Kidney (tissue), 22 donors: ENCODE measurements at places on chromosomes 7 and 10.

- DNase-seq, result no peak
Measured at GRCh38 chr7:1432411-1433082, 26.7 kb downstream of the MICALL2 start.

DNA sequence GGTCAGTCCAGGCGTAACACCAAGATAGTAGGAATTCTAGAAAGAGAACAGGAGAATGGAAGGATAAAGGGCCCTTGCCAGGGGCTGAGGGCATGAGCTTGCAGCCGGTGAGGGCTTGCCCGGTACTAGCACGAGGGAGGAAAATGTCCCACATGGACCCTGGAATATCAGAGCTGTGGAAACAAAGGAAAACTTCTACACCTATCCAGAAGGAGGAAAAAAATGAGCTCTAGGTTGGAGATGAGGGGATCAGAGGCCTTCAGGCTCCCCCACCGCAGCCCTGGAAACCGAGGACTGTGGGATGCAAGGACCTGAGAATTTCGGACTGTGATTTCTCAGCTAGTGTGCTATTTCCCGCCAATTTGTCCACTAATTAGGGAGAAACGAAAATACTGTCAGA lies 22.1 kb downstream of the RAMP3 start:
- DNase-seq, result no peak

- no peak for DNase-seq
Measured at GRCh38 chr7:138325434-138325833, 134.6 kb upstream of the TRIM24 start.

GRCh38 chr7:151252961-151253711 lies 4.6 kb upstream of the SMARCD3 start:
- peak; percentile 44 for DNase-seq

GRCh38 chr7:124162667-124163066 lies 129.8 kb upstream of the TMEM229A start:
- DNase-seq, result no peak

DNA sequence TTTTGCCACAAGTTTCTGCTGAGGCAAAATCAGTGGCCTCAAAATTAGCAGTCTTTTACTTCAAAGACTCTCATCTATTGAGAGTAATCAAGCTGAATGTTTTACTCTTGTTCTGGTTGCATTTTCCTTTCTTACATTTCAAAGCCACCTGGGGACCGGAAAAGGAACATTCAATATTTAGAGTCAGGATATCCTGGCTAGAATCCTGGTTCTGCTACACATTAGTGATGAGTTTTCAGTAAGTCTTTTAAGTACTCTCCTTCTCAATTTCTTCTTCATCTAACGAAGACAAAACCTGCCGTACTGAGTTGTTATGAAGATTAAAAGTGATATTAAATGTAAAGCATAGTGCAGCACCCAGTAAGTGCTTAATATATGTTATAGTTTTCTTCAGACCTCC lies 52.5 kb downstream of the LAMB4 start:
- DNase-seq, result no peak

DNA sequence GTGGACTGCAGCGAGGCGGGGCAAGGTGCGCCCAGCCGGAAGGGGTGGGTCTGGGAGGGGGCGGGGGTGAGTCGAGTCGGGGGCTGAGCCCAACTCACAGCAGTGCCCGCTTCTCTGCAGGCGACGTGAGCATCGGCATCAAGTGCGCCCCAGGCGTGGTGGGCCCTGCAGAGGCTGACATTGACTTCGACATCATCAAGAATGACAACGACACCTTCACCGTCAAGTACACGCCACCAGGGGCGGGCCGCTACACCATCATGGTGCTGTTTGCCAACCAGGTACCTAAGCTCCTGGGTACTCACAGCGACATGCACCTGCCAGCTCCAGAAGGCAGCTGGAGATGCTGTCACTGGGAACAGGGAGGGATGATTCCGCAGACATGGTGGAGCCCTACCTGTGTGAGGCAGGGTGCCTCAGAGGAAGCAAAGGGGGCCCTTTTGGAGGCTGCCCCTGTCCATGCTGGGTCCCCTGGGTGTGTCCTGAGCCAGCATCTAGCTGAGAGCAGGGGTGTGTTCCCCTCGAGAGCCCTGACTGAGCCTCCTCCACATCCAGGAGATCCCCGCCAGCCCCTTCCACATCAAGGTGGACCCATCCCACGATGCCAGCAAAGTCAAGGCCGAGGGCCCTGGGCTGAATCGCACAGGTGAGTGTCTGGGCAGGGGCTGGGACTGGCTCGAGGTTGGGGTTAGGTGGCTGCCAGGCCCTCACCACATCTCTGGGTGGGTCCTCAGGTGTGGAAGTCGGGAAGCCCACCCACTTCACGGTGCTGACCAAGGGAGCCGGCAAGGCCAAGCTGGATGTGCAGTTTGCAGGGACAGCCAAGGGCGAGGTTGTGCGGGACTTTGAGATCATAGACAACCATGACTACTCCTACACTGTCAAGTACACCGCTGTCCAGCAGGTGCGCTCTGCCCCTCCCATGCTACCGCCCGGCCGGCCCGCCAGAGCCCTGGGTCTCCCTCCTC lies 12.8 kb downstream of the FLNC start:
- DNase-seq, result no peak

- DNase-seq, result no peak
Measured at GRCh38 chr7:117564080-117564479, 84.3 kb downstream of the CFTR start.

DNA sequence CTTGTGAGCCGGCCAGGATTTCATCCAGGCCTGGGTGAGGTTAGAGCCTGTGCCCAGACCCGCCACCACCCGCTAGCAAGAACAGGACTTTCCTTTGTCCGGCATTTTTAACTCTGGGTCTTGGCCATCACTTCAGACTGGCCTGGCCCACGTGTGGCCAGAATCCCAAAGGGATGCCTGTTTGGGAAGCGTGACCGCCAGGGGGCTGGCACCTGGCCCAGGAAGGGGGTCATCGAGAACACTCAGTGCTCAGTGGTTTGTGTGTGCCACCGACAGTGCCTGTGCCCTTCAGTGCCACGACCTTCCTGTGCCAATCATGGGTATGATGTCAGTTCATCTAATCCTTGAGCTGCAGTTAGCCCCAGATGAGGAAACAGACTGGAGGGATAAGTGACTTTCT lies 85.0 kb downstream of the ZMIZ1 start:
- DNase-seq, result no peak

DNA sequence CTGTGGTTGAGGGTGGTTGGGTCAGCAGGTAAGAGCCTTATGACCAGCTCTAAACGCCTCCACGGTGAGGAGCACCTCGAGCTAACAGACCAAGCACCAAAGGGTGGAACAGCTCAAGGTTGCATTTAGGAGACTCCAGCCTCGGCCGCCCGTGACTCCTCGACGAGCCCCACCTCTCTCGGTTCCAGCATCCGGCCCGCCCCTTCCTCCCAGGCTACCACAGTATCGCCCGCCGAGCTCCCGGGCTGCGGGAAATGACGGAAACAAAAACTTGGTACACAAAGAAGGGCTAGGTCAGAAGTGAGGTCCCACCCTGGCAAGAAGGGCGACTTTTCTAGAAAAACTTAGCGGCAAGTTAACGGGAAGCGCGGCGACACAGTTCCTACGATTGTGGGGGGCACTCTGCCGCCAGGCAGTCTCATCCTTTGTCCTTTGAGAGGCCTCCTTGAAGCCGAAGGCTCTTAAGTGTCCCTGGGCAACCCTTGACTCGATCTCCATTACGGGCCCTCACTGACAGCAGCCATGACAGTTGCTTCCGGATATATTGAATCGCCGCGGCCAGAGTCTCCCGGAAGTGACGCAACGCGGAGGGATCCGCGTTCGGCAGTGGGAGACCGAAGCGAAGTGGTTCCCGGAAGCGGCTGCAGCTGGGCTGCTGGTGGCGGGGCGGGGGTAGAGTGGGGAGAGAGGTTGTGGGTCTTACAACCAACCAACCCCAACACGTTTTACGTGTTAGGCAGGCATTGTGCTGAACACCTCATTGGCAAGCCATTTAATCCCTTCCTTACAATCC lies 40.2 kb upstream of the ZNF518A start:
- DNase-seq, result peak; percentile 98

DNA sequence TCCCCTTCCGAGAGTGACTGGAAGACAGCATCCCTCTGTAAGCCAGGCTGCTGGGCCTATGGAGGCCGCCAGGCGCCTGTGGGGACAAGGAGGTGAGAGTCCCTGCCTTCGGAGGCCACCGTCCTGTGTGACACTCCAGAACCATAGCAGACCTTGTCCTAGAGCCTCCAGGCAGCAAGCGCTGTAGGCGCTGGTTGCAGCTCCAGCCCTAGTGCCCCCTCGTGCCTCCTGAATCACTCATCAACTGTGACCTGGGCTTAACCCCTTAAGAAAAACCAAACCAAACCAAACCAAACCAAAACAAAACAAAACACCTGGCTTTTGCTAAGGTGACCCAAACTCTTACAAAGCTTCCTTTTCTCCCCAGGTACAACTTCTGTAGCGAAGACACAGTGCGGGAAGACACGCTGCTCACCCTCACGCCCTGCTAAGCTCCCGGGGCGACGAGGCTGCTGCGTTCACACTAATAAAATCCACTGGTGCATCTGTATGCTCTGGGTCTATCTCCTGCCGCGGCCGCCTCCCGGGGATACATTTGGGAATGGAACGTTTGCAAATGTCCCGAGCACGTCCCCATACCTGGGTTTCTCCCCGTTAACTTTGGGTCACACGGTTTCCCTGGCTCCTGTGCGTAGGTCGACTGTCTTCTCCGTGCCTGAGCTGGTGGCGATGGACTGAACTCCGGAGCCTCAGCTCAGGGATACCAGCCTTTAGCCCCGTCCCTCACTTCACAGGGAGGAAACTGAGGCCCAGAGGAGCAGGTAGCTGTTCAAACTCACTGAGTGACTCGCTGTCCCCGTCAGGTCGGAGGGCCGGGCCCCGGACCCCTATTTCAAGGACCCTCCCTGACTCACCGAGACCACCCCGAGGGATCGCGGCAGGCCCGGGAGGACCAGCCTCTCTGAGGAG lies 11.8 kb upstream of the PNLIPRP2 start:
- DNase-seq, result peak; percentile 18

- no peak for DNase-seq
Measured at GRCh38 chr10:87716348-87716670, 56.6 kb downstream of the PAPSS2 start.

DNA sequence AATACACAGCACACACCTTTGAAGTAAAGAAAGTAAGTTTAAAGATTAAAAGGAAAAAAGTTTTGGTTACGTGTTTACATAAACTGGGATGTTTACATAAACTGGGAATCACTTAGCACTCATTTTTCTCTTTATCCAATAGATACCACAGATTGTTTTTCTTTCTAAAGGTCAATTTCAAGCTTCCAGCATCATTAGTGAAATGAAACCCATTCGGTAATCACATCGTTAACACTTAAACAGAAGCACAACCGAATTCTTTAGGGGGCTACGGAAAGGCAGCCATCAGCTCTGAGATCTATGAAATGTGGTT lies 1.1 kb downstream of the ODAD2 start:
- DNase-seq, result no peak

DNA sequence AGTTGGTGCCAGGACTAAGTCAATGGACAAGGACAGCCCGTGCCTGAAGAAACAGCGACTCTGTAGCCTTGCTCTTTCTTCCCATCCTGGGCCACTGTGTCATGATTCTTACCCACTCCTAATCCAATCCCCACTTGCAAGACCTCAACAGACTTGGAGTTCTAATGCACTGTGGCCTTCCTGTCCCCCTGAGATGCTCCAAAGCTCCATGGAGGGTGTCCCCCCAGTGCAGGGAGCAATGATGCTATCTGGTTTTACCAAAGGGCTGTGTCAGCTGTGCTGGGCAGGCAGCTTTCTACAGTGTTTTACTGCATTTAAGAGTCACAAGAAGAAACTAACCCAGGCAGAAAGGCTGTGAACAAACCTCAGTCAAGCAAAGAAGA lies 108.1 kb downstream of the PRKAG2 start:
- DNase-seq, result no peak

DNA sequence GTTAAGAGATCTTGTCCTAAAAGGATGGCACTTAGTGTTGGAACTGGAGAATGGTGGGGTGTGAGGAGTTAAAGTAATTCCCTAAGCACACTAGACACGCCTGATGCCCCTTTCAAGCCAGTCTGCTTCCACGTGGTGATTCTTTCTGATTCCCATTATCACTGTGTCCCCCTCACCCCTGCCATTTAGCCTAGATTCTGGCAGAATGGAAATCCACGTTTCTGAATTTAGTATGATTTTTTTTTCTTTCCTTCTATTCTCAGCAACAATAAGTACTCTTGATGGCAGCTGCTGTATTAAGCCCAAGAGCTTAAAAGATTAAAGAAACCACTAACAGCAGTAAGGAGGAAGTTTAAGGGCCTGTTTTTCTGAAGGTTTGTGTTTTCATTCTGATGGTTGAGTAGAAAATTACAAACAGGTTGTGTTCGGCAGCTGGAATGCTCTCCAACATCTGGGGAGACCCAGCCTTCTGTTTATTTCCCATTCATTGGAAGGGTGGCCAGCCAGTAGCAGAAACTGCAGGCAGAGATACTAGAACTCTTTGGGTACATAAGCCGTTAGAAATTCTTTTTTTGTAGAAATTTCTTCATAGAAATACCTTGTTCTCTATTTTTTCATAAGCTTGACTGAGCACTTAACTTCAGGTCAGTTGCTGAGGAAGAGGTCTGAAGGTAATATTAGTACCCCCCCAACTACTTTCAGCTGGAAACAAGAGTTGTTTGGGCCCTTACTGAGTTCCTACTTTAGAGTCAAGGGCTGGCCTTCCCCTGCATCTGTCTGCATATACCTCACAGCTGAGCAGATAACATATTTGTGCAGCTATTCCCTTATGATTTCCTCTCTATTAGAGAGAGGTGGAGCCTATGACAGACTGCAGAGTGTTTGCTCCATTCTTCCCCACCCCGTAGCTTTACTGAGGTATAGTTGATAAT lies 355.1 kb downstream of the AUTS2 start:
- no peak for DNase-seq

DNA sequence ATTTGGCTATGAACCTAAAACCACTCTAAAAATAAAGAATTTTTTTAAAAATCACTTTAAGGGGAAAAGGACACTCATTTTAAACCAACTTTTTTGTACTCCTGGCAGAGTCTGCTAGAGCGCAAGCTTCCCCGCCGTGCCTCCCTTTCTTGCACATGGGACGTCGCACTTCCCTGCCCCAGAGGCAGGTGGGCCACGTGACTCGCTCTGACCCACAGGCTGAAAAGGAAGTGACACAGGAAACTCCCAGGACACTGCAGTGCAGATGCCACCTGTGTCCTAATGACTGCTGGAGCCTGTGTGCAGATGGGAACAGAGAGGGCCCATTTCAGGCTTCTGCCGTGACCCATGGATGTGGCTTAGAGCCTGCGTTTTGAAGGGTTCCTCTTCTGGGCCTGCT lies 142.1 kb upstream of the LANCL2 start:
- no peak for DNase-seq

DNA sequence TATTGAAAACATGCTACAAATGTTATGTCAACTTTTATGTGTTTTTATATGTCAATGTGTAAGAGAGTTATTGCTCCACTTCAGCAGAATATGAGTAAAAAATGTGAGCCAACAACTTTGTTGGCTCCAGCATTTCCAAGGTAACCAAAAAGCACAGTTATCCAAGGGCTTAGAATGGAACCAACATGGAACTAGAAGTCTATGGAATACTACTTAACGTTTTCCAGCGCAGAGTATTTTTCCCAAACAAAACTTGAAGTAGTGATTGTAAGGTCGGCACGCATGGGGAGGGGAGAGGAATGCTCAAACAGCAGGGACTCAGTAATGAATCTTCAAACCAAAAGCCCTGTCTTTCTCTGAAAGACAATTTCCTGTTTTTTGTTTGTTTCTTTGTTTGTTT lies 45.0 kb upstream of the TSPAN13 start:
- DNase-seq, result no peak

GRCh38 chr10:35950226-35950625 lies 308.1 kb upstream of the FZD8 start:
- DNase-seq, result no peak

- DNase-seq, result no peak
Measured at GRCh38 chr10:7230951-7231350, 179.9 kb downstream of the SFMBT2 start.
